MCF 10A (cell line): ENCODE measurements at places on chromosomes 3 and 15.

GRCh38 chr3:174547801-174548435 is 311.2 kb upstream of the NAALADL2 start:
- no peak for DNase-seq

GRCh38 chr15:63501256-63502089 is 2.9 kb upstream of the USP3 start:
- DNase-seq = peak; percentile 85

DNA sequence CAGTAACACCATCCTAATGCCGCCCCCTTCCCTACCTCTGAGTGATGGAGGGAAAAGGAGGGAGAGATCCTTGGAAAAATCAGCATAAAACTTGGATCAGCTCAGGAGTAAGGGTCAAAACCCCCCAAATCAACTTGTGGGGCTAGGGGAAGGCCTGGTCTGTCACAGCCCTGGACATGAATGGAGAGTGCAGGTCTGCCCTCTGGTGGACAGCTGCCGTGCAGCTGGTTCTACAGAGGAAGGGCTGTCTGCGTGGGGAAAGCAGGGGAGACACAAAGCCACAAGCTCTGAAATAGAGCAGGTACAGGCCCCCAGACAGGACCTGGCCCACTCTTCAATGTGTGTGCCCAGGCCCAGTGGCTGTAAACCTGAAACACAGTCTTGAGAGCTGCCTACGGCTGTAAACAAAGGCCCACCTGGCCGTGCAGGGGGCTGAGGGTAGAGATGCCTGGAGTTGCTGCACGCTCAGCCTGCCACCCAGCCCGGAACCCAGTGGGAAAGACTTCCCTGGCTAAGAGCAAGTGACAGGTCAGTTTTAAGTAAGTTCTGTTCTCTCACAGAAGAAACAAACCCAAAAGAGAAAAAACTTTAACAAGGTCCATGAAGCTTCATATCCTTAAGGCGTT is 16.4 kb downstream of the CLK3 start:
- DNase-seq = peak; percentile 58

- no peak for DNase-seq
These were observed 354.9 kb upstream of the ADAMTS9 start for GRCh38 chr3:65042675-65043074.
